ENCODE measurements at places on chromosomes 1 and 21. TPM values are rescaled to one million over a fixed set of nuclear protein-coding genes. Genes with fewer than 3 reads are reported as not detected.

DNA sequence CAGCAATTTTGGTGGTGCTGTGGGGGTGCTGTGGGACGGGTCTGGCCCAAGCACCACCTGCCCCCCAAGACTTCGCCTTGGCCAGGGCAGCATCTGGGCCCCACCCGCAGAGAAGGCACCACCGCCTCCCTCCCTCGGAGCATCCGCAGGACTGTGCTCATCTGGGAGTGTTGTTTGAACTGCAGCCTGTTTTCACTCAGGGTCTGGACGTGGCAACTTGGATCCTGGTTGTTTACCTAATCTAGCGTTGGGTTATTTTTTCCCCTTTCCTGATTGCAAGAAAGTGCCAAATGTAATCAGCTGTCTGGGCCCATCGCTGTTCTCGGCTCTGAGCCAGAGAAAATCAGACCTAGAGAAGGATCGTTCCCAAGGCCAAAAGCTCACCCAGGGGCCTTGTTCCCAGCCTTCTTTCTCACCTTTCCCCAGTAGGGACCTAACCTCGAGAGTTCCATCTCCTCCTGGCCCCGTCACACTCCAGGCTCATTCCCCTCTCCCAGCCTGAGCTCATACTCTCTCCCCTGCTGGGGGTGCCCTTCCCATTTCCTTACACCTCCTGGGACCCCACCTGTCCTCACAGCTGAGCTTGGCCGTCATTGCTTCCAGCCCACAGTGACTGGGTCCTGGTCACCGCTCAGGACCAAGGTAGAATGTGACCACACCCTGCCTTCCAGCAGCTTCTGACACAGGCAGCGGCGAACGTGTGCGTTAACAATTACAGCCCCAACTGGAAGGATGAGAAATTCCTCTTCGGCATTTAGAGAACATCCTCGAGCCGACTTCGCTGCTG is 72.0 kb upstream of the FAM20B start:
- no peak for DNase-seq

- no peak for DNase-seq
Measured at GRCh38 chr21:45511007-45511406, 31.2 kb downstream of the SLC19A1 start.

DNA sequence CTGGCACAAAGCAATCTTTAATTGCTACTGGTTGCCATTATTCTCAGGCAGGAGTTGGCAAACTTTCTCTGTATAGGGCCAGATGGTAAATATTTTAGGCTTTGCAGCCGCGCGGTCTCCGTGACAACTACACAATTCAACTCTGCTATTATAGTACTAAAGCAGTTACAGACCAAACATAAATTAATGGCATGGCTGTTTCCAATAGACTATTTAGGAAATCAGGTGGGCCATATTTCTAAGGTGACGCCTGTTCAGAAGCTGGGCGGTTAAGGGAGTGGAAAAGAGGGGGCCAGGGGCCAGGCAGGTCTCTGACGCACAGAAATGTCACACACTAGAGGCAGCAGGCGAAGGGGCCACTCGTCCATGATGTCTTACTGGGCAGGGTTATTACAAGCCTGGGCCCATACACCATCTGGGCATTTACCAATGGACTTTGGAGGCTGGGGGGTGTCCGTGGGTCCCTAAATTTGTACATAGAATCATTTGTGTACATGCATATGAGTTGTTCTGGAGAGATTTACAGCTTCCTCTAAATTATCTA is 80.1 kb downstream of the STUM start:
- DNase-seq: no peak

GRCh38 chr1:21302747-21303715 is 12.8 kb upstream of the ECE1 start:
- no peak for DNase-seq

GRCh38 chr21:46067505-46068201 is 30.3 kb upstream of the COL6A2 start:
- no peak for DNase-seq

GRCh38 chr1:55065648-55066047 is 26.3 kb downstream of the PCSK9 start:
- DNase-seq: no peak

GRCh38 chr21:43871487-43871886 is 6.5 kb downstream of the AGPAT3 start:
- DNase-seq: no peak

DNA sequence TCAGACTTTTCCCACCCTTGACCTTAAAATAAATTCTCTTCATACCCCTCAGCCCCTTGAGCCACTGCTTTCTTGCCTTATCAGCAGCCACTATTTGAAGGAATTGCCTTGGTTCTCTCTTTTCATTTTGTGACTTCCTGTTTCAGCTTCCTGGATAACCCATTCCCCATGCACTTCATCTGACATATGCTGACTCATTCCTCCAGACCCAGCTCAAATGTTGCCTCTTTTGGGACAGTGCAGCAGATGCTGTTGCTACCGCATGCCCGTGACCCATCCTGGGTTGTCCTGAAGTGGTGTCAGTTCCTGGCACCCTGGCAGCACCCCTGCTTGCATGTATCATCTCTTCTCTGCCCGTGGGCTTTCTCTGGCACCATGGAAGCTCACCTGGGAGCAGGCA is 496.1 kb downstream of the PTPRU start:
- DNase-seq: no peak

GRCh38 chr21:39022035-39022434 is 161.2 kb downstream of the PSMG1 start:
- no peak for DNase-seq

- no peak for DNase-seq
Measured at GRCh38 chr1:243414152-243414494, 158.3 kb downstream of the SDCCAG8 start.

- peak; percentile 61 for DNase-seq
Measured at GRCh38 chr1:161192476-161193465, 6.1 kb downstream of the ADAMTS4 start.

- DNase-seq: no peak
Measured at GRCh38 chr1:175675017-175675416, 68.4 kb downstream of the TNR start.

- DNase-seq: no peak
Measured at GRCh38 chr1:41898191-41898713, 20.5 kb downstream of the HIVEP3 start.

GRCh38 chr21:45748593-45748992 is 105.1 kb downstream of the PCBP3 start:
- DNase-seq: no peak

DNA sequence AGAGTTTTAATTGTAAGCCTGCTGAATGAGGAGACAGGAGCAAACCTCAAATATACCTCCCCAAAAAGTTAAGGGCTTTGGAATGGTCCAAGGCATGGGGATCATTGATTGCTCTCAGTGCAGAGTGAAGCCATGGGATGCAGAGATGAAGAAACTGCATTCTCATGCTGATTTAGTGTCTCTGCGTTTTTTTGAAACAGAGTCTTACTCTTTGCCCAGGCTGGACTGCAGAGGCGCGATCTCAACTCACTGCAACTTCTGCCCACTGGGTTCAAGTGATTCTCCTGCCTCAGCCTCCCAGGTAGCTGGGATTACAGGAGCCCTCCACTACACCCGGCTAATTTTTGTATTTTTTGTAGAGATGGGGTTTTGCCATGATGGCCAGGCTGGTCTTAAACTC is 99.3 kb upstream of the ETV3 start:
- no peak for DNase-seq

Gene SLC6A9
- total RNA-seq: 2.8 TPM

Gene MAD2L2
- 28.0 TPM for total RNA-seq

Gene ATPAF1
- total RNA-seq: 29.8 TPM

Gene NKAIN1
- 3.7 TPM for total RNA-seq

Gene NHLH1
- 1.2 TPM for total RNA-seq

Gene CELA3B
- total RNA-seq: not detected

Data from endothelial cell (in vitro differentiated cells).